ENCODE measurements at places on chromosomes 1 and 21.

DNA sequence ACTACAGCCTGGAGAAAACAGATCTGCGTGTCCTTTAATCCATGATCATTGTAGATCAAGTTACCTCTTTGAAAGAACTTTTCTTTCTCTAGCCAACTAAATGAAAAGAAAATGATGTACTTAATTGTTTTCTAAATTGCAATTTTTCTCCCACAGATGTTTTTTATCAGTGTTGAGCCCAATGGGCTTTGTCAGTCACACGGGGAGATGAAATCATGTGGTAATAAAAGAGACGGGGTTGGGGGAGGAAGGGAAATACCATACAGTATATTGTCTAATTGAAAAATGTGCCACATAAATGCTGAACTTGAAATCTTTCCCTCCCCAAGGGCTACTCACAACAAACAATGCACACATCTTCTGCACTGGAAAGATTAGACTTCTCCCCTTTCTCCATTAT is 58.4 kb downstream of the NTMT2 start:
- no peak for DNase-seq

GRCh38 chr1:88462096-88462487 is 222.0 kb upstream of the PKN2 start:
- DNase-seq = no peak

DNA sequence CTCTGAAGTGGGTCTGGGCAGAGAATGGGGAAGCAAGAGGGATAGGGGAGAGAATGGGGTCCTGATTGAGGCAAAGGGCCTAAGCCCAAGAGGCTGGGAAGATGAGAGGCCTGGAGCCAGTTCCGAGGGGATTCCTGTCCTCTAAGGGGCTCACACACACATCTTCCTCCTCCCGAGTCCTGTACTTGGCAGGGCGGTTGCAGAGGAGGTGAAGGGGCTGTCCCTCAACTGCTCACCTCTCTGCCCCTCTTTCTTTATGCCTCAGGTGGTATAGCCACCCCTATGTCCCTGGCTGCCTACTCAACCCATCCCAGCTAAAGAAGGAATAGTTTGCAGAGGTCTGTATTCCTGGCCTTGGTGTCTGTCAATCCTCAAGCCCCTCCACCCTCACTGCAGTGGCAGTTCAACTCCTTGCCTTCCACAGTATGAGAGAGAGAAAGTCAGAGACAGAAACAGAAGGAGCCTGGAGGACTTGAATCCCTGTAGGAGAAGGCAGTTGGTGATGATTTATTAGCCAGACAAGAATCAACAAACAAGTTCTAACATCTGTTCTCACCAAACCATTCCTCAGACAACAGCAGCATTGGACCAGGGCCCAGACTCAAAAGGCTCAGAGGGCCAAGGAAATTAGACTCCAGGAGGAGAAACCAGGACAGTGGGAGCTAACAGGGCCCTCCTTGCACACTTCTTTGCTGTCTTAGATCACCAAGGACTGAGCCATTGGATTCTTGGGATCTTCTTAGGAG is 10.7 kb downstream of the SH2D2A start:
- DNase-seq = no peak

DNA sequence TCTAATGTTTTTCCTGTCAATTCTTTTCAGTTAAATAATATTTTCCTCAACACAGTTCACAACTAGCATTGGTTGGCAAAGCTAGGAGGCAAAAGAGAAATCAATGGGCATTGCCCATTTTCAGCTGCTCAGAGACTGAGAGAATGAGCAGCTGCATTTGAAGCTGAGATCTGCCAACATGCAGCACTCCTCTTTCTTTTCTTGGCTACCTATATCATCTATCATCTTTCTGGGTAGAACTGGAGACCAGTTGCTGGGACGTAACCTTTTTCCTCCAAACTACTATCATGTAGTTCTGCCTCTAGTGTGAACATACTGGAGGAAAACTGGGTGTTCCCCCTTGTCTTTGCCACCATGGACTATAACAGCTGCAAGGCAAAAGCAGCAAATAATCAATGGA is 22.9 kb downstream of the CHODL start:
- no peak for DNase-seq

GRCh38 chr21:27412530-27412929 is 445.6 kb upstream of the ADAMTS5 start:
- no peak for DNase-seq

All from large intestine (tissue), 12 donors.